NCI-H1694 (cell line): ENCODE measurements at places on chromosomes 7 and 10.

- DNase-seq: no peak
Measured at GRCh38 chr10:67807855-67808456, 30.0 kb downstream of the DNAJC12 start.

- DNase-seq: no peak
Measured at GRCh38 chr7:116679500-116679899, 7.5 kb downstream of the MET start.

GRCh38 chr10:71383972-71384687 is 12.6 kb upstream of the CDH23 start:
- DNase-seq: peak; percentile 42

DNA sequence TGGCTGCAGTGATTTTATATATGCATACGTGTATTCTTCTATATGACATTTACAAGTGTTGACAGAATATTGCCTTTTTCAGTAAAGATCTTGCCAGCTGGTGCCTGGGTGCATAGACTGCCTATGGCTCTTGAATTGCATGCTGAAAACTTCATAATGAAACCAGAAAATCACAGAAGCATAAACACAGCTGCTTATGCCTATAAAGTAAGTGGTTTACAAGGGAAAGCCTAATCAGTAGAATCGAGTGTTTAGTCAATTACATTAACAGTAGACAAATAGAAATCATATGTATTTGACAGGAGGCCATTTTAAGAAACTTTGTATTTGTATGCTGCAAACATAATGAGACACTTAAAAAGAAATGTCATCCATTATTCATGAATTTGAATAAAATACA is 82.5 kb downstream of the TMEM168 start:
- DNase-seq: peak; percentile 14

GRCh38 chr10:90561666-90562065 is 296.2 kb downstream of the HTR7 start:
- DNase-seq: no peak

DNA sequence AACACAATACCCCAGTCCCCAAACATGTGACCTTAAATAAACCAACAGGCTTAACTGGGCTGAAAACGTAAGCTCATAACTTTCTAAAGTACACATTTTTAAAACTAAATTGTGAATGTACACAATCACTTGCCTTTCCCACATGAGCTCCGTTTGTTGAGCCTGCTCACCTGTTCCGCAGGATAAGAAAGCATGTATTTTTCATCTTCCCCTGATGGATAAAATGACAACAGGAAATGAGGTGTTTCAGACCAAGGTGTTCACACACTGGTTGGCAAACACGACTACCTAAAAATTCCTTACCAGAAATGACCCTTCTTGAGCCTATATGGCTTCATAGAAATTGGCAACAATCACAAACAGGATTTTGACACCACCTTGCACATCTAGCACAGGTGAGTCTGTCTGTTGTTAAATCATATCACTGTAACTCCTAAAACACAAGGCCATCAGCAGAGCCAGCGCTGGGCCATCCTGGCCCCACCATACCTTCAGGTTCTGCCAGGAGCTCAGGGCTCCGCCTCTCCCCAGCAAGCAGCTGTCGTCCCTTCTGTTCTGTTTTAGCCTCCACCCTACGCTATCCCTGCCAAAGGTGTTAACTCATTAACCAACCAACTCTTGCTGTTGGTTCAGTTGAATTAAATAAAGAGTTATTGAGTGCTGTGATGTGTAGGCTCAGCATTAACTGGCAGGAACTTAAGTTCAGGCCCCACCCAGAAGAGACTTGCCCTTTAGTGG is 73.6 kb upstream of the RNF32 start:
- DNase-seq: no peak

DNA sequence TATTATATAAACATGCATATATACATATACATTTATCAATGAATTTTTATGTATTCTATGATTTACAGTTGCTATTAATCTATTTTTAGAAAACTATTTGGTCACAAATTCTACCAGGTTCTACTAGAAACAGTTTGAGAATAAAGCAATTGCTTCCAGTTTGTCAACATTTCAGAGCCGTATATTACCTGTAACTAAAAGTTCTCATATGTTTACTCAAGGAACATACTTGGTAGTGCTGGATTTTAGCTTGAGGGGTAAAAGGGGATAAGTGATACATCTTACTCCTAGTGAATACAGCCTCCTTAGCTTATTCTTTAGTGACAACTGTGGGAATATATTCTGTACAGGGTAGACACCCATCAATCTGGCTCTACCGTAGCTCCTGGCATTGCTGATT is 1590.5 kb upstream of the LRRTM3 start:
- no peak for DNase-seq

DNA sequence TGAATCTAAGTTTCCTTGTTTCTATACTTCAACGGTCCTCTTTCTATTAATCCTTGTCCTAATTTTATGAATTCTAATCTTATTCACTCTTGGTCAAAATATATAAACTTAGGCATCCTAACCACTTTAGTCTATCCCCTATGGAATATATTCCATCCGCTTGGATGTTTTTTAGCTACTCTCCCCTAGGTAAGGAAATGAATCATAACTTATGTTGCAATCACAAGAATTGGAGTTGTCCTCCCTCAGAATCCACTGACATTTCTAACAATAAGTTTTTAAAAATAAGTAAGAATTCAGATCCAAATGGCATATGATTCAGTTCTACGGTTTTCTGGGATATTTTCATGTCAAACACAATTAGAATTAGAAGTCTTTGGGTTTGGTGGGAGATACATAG is 1081.6 kb downstream of the SORCS1 start:
- no peak for DNase-seq

DNA sequence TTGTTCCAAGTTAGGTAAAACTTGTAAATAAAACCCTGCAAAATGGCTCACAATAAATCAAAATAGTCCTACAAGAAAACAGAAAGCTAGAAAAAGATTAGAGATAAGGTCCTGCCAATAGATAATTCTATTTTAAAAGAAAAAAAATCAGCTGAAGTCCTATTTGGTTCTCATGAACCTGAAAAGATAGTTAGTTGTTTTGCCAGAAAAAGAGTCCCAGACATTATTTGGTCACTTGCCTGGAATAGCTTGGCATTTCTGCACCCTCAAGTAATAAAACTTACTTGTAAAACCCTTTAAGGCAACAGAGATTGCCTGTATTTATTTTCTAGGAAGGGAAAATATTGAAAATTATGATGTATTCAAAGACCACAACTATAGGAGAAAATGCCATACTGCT is 47.7 kb downstream of the LRRN3 start:
- no peak for DNase-seq

GRCh38 chr10:103762916-103763315 is 92.5 kb downstream of the SH3PXD2A start:
- no peak for DNase-seq

- DNase-seq: no peak
Measured at GRCh38 chr7:30920584-30921539, 9.2 kb downstream of the AQP1 start.

DNA sequence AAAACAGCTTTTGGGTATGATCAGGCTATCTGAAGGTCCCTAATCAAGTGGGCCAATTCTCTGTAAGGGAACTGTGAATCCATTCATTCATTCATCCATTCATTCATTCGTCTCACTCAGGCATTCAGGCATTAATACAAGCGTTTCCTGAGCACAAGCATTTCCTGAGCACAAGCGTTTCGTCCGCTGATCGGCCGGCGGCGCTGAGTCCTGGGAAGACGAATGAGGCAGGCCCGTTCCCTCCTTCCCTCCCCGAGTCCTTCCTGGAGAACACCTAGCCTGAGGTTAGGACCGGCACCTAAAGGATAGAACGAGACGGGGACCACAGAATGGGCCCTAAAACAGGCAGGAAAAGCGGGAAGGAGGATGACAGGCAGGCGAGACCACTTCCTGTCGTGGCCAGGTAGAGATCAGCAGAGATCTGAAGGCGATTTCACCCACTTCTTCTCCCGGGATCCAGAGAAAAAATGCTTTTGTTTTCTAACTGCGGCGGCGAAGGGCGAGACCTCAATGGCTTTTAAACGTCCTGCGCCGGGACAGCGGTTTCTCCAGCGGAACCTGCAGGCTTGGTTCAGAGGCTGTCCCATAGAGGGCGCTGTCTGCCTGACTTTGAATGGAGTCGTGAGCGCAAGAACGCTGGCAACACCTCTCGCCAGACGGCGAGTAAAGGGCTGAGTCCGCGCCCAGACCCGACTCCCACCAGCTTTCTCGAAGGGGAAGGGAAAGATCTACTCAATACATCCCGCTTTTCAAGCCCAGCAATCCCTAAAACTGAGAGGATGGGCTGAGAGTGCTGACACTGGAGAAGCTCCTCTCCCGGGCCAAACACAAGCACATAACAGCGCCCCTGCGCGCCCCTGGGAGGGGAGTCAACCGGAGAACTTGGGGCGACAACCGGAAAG is 2.9 kb upstream of the HMX3 start:
- DNase-seq: no peak

GRCh38 chr10:126060261-126060931 is 164.0 kb downstream of the FANK1 start:
- no peak for DNase-seq

DNA sequence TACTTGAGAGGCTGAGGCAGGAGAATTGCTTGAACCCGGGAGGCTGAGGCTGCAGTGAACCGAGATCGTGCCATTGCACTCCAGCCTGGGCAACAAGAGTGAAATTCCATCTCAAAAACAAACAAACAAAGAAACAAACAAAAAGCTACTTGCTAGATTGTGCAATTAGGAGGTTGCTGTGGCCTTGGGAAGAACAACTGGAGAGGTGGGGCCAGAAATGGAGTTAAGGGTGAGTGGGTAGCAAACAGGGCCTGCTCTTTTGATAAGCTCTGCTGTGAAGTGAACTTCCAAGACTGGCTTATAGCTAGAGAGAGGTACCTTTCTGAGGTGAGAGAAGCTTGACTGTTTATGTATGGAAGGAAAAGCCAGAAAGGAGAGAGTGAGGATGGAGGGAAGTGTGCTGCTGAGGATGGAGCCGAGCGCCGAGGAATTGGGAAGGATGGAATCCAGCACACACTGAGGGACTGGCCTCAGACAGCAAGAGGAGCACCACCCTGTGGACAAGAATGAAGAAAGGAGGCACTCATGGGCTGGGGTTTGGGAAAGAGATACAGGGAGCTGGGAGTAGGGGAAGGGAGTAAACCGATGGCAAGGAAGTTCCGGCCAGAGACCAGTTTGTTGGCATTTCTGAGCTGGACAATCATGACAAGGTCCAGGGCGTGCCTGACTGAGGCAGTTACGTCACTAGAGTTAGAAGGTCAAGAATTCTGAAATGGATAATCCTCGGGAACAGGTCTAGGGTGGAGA is 7.0 kb upstream of the RPEL1 start:
- no peak for DNase-seq

DNA sequence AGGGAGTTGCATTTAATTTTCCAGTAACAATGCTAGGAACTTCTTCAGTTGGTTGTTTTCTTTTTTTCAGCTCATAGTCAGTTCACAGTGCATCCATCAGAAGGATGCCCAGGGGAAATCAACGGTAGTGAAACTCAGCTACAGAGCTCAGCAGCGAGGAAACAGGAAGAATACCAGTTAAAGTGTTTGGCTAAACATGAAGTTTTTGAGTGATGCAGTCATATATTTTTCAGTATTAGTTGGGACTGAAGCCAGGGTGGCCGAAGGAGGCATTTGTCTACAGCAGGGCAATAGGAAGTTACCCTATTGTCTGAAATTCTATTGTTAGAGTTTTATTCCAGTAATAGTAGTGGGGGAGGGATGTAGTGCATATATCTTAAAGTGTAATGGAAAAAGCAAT is 45.3 kb upstream of the MALRD1 start:
- no peak for DNase-seq

GRCh38 chr7:28192786-28193585 is 12.4 kb upstream of the JAZF1 start:
- DNase-seq: no peak

GRCh38 chr7:99440195-99440594 is 1.5 kb downstream of the CPSF4 start:
- DNase-seq: no peak

DNA sequence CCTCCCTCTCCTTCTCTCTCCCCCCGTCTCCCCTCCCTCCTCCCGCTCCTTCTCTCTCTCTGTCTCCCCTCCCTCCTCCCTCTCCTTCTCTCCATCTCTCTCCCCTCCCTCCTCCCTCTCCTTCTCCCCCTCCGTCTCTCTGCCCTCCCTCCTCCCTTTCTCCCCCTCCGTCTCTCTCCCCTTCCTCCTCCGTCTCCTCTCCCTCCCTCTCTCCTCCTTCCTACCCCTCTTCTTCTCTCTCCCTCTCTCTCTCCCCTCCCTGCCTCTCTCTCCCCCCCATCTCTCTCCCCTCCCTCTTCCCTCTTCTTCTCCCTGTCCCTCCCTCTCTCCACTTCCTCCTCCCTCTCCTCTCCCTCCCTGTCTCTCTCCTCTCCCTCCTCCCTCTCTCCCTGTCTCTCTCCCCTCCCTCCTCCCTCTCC is 32.2 kb downstream of the AP5Z1 start:
- no peak for DNase-seq

GRCh38 chr7:81333004-81333403 is 414.2 kb upstream of the SEMA3C start:
- no peak for DNase-seq

GRCh38 chr10:12592967-12593366 is 243.6 kb downstream of the CAMK1D start:
- DNase-seq: no peak

DNA sequence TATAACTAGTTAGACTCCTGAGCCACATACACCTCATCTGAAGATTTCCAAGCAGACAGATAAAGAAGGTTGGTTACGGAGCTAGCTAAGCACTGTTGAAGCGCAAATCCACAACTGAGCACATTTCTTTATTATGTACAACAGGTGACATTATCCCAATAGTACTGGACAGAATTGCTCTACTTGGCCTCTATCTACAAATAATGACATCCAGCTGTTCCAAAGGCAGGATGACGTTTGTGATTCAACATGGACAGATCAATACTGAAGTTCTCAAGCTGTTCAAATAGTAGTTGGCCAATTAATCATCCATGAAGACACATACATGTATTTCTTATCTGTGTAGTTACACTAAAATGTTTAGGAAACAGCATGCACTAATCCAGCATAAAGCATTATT is 101.0 kb downstream of the UBE2H start:
- no peak for DNase-seq

- no peak for DNase-seq
Measured at GRCh38 chr10:805620-806305, 116.3 kb upstream of the DIP2C start.

GRCh38 chr7:516606-517456 is 2.8 kb downstream of the PDGFA start:
- DNase-seq: no peak

- no peak for DNase-seq
Measured at GRCh38 chr7:124444696-124445480, 320.7 kb downstream of the GPR37 start.

DNA sequence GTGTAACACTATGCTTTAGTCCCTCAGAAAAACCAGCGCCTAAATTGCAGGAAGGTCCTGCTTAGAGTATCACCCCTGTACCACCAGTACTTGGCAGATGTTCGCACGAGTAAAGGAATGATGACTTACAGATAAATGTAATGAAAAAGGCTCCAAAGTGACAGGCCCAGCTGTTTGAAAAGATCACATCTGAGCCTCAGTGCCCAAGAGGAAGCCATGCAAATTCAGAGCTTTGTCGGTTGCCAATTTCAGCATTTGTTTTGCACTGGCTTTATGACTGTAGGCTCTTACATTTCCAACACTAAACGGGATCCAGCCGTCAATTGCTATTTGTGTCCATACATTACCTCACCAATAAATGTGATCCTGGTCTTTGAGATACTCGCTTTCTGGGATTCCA is 60.6 kb upstream of the GAD2 start:
- no peak for DNase-seq

- no peak for DNase-seq
Measured at GRCh38 chr7:111025006-111025405, 65.9 kb upstream of the LRRN3 start.
